ENCODE measurements at places on chromosomes 7 and 10.

DNA sequence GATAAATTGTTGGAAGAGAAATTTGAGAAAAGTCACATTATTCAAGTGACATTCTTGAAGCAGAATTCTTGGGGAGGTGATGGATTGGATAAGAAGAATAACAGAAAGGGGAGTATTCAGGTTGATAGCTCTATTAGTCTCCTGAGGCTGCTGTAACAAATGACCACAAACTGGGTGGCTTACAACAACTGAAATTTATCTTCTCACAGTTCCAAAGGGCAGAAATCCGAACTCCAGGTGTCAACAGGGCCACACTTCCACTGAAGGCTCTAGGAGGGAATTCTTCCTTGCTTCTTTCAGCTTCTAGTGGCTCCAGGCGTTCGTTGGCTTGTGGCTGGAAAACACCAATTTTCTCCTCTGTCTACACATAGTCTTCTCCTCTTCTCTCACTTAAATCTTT is 99.8 kb downstream of the TES start:
- no peak for DNase-seq

DNA sequence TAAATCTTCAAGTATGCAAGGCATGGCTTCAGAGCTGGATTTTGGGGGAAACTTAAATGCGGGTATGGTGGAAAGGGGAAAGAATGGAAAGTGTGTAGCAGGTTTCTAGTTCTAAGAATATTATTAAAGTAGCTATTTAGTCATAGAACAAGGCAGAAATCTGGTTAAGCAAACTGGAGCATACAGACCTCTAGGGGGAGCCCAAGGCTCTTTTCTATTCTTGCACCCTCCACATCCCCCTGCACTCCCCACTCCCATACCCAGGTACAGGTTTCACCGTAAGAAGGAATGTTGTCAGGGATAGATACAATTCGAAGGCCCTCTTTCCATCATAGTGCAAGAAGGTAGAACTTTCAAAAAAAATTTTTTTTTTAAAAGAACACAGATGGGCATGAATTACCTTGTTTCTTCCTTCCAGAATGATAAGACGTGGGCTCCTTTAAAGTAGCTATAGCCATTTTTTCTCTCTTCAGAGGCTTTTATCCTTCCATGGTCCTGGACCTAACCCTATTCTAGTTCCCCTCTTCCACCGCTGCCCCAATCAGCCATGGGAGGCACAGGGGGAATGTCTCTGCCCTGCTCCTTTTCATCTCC is 41.5 kb upstream of the SMIM30 start:
- no peak for DNase-seq

DNA sequence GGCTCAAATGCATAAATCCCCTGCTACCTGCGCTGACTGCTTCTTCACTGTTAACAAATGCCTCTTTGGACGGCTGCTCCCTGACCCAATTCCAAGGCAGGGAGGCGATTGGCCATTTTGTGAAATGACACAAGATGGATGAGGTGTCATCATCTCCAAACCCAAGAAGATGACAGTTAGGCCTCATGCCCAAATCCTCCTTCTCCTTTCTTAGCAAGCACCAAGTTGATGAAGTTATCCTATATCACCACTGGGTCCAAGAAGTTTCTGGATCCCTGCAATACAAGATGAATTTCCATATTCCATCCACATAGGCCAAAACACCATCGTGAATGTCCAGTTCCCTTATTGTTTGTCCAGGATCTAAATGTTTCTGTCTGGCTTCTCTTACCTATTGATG is 98.5 kb upstream of the RAB11FIP2 start:
- no peak for DNase-seq

GRCh38 chr7:129073204-129073603 is 18.3 kb upstream of the TNPO3 start:
- DNase-seq = no peak

DNA sequence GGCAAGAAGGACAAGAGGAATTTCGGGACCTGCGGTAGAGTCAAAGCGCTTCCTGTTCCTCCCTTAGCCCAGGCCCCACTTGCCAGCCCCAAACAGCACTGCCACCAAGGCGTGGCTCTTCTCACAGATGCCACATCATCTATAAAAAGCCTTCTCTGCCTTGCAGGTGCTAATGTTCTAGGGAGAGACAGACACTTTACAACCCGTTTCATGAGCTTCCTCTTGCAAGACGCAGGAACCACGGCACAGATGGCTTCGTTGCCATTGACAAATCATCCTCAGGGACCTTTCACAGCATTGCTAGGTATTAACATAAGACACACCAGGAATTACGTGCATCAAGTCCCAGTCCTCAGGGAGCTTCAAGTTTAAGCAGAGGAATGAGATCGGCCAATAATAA is 180.9 kb downstream of the JCAD start:
- DNase-seq = no peak

DNA sequence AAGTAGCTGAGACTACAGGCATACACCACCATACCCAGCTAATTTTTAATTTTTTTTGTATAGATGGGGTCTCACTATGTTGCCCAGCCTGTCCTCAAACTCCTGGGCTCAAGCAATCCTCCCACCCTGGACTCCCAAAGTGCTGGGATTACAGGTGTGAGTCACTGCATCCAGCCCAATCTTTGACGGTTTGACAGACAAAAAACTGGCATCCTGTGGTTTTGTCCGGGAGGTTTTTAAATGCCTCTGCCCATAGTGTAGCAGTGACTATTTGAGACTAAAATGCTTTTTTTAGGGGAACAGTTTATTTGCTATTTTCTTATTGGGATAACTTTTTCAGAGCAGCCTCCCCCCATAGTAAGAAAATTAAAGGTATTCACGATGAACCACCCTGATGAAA is 523.7 kb upstream of the GALNT17 start:
- no peak for DNase-seq

GRCh38 chr10:34522546-34522945 is 292.6 kb downstream of the PARD3 start:
- no peak for DNase-seq

GRCh38 chr7:94662548-94662947 is 6.6 kb upstream of the SGCE start:
- no peak for DNase-seq

GRCh38 chr10:78416031-78417011 is 382.7 kb downstream of the RPS24 start:
- no peak for DNase-seq

GRCh38 chr10:113041324-113041723 is 91.3 kb downstream of the TCF7L2 start:
- DNase-seq = no peak

DNA sequence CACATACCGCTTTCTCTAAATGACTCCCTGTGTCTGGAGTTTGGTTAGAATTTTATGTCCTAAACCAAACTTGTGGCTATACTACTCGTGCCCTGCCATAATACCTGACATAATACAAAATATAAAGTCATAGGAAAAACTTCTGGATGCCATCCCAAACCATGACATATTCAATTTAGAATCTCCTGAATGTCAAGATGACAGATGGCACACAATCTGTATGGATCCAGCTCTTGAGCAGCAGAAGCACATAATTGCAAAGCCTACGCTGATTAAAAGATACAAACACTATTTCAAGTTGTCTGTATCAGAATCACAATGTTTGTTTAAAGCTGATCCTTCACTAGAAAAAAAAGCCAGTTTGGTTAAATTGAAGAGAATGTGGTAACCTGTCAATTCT is 22.4 kb upstream of the CDC14C start:
- DNase-seq = no peak

- DNase-seq = no peak
These were observed 29.4 kb downstream of the CDH23 start for GRCh38 chr10:71426058-71426605.

- DNase-seq = no peak
These were observed 83.4 kb downstream of the ZNF365 start for GRCh38 chr10:62457598-62457997.

DNA sequence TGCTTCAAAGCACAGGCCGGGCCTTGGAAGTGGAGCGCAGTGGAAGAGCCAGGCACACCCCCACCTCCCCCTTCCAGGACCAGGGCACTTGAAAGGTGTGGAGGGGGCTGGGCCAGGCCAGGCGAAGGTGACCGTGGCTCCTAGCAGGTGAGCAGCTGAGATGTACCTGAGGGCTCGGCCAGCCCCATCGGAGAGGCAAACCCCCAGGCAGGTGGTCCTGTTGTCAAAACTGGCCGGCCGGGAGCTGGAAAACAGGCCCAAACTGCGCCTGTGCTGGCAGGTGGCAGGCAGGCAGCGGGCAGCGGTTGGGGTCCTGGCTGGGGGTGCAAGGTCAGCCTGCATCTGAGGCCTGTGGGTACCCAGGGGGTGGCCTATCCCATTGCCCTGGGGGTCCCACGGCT is 96.4 kb upstream of the DNAAF5 start:
- no peak for DNase-seq
